ENCODE measurements at places on chromosomes 13 and 19.

DNA sequence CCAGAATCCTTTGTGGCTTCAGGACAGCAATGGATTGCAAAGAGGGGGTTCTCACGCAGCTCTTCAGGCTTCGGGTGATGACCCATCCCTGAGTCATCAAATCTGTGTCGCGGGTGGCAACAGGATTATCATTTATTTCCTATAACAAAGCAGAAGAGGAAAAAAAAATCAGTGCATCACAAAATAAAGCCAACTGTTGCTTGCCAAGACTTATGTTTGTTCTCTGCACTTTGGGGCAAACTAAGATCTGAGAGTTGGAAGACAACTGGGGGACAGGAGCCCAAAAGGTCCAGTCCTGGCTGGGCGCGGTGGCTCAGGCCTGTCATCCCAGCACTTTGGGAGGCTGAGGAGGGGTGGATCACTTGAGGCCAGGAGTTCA, 6.4 kb downstream of the GNA15 start:
- no peak for DNase-seq

GRCh38 chr19:17246681-17247425, 1.1 kb upstream of the NR2F6 start:
- DNase-seq, result no peak

- DNase-seq, result peak; percentile 41
These were observed 51.2 kb downstream of the MBD3L2B start for GRCh38 chr19:6970021-6970420.

DNA sequence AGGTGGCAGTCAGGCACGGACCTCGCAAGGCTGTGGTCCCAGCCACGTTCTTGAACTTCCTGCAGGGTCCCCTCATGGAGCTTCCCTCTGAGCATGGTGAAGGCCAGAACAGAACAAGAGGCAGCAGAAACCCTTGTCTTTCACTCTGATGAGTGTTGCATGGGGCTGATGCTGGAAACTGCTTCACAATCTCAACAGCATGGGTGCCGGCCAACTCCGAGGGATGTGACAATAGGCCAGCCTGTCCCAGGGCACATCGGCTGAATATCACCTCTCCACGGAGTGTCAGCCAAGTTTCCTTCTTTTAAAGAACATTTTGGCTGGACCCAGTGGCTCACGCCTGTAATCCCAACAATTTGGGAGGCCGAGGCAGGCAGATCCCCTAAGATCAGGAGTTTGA, 173.9 kb downstream of the FOXO1 start:
- no peak for DNase-seq

GRCh38 chr13:28655561-28655960, 3.4 kb upstream of the POMP start:
- DNase-seq, result no peak

- no peak for DNase-seq
These were observed 65.9 kb upstream of the ADGRL1 start for GRCh38 chr19:14271840-14272239.

DNA sequence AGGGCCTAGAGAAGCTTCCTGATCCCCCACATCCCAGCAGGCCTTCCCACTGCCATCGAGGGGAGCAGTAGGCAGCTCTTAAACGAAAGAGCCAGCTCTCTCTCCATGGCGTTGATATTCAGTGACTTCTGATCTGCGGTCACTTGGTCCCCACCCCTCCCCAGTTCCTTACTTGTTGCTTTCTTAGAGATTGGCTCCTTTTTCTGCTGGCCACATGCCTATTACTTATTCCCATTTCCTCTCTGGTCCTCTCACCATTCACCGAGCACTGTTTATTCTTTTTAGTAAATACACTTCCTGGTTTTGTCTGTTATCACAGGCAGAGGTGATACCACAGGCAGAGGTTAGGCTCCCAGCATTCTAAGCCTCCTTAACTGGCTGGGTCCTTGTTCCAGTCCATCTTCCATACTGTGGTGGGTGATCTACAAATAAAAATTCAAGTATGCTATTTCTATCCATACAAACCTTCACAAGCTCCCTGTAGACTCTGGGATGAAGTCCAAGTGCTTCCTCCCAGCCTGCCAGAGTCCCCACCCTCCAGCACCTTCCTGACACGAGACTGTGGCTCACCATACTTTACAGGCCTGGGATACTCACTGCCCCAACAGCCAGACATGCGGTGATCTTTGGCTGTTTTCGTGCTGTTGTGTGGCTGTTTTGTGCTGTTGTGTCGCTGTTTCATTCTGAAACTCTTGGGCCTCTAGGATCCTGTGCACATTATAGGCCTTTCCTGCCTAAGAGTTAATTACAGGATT, 315.9 kb downstream of the ATP8A2 start:
- DNase-seq, result no peak

DNA sequence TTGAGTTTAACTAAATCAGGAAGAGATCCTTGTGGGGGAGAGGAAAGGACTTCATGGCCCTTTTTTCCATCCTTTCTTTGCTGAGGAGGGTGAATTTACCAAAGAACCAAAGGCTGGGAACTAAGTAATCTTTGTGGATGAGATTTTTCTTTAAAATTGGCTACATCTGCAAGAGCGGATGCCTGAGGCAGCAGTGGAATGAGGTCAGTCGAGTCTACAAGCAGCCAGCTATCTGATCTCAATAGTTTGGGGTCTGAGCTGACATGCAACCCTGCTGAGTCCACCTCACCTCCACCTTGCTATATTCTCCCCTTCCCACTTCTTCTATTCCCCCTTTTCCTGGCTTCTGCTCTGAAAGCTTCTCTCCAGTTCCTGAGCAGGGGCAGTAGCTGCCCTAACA, 3.6 kb upstream of the DNAJC15 start:
- DNase-seq, result no peak

DNA sequence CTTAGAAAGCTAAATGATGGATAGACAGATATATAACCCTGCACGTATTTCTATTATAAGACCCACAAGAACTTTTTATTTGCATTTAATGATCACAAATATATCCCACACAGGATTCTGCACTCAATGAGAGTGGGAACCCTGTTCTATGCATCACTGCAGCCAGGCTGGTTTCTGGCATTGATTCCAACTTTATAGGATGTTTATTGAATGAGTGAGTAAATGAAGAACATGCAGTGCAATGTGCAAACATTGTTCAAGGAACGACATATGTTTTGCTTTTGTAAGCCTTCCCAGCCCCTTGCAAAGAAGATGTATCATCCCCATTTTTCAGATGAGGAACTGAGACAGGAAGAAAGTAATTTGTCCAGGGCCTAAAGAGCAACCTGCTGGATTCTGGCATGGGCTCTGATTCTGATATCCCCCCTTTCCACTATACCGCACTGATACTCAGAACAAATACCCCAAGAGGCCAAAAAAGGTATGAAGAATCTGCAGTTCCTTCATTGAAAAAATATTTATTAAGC, 246.3 kb downstream of the LACC1 start:
- DNase-seq, result no peak
